ENCODE measurements at places on chromosomes 12 and 14.

- no peak for DNase-seq
These were observed 1569.0 kb upstream of the FLRT2 start for GRCh38 chr14:83960832-83961512.

GRCh38 chr12:10272467-10272866 is 35.2 kb upstream of the KLRD1 start:
- DNase-seq = no peak

DNA sequence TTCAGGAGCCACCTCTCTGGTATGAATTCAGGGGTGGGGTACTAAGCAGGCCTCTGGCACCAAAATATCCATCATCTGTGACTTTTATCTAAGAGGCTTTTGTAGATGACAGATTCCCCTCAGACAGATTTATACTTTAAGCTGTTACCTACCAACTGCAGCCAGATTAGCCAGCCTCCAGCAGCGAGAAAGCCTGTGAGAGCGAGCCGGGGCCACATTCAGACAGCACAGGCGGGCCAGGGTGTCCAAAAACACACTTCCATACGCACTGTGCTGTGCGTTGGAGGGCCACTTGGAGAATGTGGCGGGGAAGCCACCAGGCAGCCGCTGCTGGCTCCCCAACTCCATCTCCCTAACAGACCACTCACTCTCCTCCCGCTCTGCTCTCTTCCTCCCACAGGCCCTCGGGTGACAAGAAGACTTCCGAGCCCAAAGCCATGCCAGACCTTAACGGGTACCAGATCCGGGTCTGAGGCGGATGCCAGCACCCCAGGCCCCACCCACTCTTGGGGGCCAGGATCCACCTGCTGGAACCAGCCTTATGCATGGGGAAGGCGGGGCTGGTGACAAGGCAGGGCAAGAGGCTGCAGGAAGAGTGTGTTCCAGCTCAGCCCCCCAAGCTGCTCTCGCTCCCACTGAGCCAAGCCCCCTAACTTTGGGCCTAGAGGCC is 17.4 kb downstream of the VASH1 start:
- DNase-seq = no peak

- DNase-seq = no peak
These were observed 5.8 kb upstream of the AQP2 start for GRCh38 chr12:49944718-49945117.

- DNase-seq = no peak
These were observed 119.9 kb upstream of the PCED1B start for GRCh38 chr12:46959502-46959901.

DNA sequence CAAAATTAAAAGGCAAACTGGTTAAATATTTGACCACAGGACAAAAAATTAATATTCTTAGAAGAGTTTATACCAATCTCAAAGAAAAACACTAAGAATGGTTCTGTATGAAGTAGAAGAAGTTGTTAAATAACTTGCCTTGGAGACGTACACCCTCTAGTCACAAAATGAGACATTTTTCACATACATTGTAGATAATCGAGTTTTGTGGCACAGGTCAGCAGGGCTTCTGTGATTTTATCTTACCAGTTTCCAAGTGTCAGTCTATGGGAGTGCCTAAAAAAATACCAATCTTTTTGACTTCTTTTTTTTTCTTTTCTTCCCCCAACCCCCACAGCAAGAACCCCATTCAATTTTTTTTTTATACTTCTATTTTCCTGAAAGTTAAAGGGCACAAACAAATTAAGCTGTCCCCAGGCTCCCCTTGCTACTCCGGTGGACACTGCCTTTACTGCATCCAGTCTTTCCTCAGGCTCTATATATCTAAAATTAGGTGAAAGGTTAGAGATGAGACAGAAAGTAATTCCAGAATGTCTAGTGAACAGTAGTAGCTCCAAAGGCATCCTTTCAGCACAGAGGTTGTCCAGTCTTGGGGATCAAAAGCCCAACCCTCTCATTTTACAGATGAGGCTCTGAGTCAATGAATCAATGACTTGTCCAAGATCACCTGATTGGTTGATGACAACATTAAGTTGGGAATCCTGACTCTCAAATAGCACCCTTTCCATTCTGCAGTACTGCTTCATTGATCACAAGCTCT is 6.2 kb downstream of the LIMA1 start:
- no peak for DNase-seq

- DNase-seq = no peak
These were observed 693.9 kb upstream of the MGAT4C start for GRCh38 chr12:86950043-86950442.

DNA sequence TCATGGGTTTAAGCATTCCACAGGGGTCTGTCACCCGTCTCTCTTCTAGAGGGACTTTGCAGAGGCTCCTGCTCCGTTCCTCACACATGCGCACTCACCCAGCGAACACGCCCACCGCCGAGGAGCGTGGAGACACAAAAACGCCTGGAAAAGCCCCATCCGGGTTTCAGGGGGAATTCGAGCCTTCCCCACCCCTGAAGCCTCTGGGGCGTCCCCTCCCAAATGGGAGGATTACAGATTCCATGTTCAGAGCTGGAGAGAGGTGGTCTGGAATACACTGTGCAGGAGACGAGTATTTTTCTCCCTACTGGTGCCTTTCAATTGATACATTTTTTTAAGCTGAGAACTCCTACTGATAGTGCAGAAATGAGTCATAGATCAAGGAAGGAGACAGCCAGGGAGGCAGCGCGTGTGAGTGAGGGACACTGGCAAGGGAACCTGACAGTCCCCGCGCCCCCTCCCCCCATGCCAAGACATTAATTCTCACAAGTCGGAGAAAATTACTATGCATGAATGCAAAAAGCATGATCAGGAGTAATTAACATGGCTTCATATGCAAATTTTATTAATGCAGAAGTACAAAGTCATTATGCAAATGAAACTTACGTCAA is 36.9 kb downstream of the BCL11B start:
- no peak for DNase-seq

- DNase-seq = no peak
These were observed 23.6 kb downstream of the TMEM30B start for GRCh38 chr14:61257469-61258057.

- DNase-seq = peak; percentile 9
These were observed 12.2 kb upstream of the ITPR2 start for GRCh38 chr12:26845057-26845666.

DNA sequence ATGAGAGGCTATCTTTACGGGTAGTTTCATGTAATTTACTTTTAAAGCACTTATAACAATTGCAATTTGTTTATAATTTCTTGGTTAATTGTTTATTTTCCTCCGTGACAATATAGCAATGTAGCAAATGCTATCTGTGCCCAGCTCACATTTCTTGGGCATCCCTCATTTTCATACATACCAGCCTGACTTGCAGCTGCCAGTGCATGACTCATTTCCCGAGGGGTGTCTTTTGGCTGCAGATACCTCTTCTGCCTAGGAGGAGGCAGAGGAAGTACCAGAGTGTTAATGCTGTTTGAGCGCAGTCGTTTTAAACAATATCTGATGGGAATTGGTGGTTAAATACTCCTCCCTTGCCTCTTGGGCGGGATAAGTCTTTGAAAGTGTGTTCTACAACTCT is 104.2 kb upstream of the ABCD2 start:
- no peak for DNase-seq

GRCh38 chr12:47276253-47276620 is 196.5 kb upstream of the AMIGO2 start:
- DNase-seq = no peak

- DNase-seq = no peak
These were observed 40.8 kb downstream of the VDR start for GRCh38 chr12:47863985-47864384.

GRCh38 chr14:103561381-103562178 is 877 bp downstream of the BAG5 start:
- DNase-seq = no peak

DNA sequence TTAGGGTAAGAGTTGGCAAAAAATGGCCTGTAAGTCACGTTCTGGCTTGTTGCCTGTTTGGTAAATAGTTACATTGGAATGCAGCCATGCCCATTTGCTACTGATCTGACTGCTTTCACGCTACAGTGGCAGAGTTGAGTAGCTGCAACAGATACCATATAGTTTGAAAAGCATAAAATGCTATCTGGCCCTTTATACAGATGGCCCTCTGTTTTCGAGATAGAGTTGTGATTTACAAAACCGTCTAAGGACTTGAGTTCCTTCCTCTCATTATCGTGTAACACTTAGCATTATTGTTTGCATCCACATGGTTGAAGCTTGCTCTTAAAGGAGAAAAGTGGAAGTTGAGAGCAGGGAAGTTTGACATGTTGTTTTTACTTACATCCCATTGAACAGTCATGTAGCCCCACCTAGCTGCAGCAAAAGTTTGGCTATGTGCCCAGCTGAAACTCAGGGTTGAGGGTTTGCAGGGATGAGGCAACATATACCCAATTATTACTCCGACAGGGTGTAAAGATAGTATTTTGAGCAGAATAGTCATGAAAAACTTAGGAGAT is 11.3 kb upstream of the SCFD1 start:
- DNase-seq = peak; percentile 20

- no peak for DNase-seq
These were observed 199.4 kb upstream of the RTL1 start for GRCh38 chr14:101102875-101103274.

- DNase-seq = no peak
These were observed 97.2 kb upstream of the PSMC1 start for GRCh38 chr14:90159146-90159545.
